SK-N-DZ (cell line): ENCODE measurements at places on chromosomes 16 and 17.
A peak's percentile ranks its signal among the peaks of the same experiment; 100 is the strongest.

- DNase-seq, result no peak
Observed at GRCh38 chr16:29714972-29715371, 30.8 kb downstream of the C16orf54 start.

DNA sequence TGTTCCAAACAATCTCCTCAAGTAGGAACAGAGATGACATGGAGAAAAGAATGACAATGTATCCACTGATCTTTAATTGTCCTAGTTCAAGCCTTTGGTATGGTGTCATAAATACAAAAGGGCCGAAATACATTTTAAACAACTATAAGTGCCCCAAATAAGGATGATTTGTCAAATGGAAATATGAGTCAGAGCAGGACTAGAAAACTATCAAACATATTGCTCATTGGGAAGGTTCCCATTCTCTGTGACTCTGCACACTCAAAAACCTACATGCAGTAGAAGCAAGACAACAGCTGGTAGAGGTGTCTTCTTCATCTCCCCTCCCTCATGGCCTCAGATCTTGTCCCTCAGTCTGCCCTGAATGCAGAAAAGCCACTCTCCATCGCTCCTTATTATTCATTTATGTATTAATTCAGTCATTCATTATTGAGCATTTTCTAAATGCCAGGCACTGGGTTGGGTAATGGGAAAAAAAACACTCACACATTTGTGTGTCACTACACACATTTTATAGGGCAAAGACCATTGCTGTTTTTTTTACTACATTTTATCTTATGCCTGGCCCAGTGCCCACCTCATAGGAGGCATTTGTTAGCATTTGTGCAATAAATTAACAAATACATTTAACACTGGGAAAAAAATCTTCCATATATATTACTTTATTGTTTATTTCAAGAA lies 10.1 kb downstream of the CA10 start:
- DNase-seq, result no peak

- peak; percentile 84 for DNase-seq
Observed at GRCh38 chr17:72373910-72374741, 253.3 kb downstream of the SOX9 start.

DNA sequence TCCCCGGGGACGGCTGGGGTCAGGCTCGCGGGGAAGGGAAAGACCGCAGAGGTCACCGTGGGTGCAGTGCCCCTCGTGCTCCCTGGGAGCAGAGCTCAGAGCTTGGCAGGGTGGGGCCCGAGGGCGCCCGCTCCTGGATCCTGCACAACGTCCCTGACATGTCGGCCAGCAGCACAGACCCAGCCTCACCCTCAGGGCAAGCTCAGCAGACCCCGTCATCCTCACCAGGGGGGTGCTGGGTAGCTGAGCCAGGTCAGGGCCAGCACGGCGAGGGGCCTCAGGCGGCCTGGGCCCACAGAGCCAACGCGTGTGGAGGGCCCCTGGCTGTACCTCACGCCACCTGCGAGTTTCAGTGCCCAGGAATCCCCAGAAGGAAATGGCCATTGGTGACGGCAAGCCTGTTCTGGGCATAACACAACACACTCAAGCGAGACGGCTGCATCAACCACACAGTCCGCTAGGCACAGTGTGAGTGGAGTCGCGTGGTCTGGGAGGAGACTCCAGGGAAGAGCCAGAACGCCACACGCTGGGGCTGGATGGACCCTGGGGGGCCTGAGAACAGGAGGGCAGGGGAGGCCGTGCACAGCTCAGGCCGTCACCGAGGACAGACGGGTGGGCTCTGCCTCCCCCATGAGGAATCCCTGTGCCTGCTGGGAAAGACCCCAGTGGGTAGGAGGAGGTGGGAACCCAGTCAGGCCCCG lies 60.3 kb downstream of the ZNF778 start:
- DNase-seq, result no peak

DNA sequence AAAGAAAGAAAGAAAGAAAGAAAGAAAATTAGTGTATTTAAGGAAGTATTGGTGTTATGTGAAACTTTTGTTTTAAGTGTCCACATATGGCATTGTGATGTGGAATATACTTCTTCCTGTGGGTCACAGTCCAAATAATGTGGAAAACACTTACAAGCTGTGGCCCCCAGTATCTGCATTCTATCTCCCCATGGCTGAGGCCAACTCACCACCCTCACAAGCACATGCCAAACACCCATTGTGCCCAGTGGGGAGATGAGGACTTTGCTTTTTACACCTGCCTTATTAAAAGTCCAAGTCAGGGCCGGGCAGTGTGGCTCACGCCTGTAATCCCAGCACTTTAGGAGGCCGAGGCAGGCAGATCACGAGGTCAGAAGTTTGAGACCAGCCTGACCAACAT lies 4.0 kb upstream of the P2RX5 start:
- no peak for DNase-seq

DNA sequence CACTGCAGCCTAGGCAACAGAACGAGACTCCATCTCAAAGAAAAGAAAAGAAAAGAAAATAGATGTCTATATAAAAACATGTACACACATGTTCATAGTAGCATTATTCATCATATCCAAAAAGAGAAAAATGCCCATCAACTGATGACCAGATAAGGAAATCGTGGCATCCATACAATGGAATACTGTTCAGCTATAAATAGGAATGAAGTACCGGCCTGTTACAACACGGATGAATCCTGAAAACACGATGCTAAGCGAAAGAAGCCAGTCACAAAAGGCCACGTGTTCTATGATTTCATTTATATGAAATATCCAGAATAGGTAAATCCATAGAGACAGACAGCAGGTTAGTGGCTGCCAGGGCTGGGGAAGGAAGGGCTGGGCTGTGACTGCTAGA lies 65.8 kb downstream of the TBC1D16 start:
- no peak for DNase-seq

- DNase-seq, result no peak
Observed at GRCh38 chr16:11759163-11759834, 16.6 kb upstream of the TXNDC11 start.

GRCh38 chr17:44623070-44623725 lies 33.1 kb upstream of the MEIOC start:
- DNase-seq, result peak; percentile 36

GRCh38 chr17:58330538-58330996 lies 2.0 kb upstream of the TSPOAP1 start:
- DNase-seq, result no peak

GRCh38 chr17:79842656-79843473 lies 3.6 kb upstream of the CBX4 start:
- DNase-seq, result no peak

DNA sequence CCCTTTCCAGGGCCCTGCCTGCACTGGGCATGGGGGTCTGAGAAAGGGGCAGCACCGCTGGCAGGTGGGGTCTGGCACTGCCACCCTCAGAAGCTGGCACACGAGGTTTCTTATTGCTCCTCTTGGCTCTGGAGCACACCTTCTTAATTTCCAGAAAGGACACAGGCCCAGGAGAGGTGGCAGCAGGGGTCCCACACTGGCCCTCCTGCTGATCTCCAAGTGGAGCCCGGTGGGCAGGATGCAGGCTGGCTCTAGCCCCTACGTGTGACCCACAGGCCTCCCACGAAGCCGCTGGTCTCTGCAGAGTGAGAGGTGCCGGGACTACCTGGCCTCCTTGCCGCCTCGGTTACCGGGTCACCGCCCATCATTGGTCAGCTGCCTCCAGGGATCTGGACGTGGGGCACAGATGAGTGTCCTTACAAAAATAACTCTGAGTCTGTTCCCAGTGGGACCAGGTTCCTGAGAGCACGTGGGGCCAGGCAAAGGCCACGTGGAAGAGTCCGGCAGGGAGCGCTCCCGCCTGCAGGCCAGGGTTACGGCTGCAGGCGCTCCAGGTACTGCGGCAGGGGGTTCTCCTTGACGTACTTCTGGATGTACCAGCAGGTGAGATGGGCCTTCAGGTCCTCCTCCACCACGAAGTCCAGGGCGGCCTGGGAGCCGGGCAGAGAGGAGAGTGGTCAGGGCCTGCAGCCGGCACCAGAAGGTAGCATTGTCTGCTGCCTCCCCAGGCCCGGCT lies 10.3 kb downstream of the NATD1 start:
- DNase-seq, result no peak

GRCh38 chr17:55663400-55663799 lies 59.3 kb downstream of the TMEM100 start:
- DNase-seq, result no peak

DNA sequence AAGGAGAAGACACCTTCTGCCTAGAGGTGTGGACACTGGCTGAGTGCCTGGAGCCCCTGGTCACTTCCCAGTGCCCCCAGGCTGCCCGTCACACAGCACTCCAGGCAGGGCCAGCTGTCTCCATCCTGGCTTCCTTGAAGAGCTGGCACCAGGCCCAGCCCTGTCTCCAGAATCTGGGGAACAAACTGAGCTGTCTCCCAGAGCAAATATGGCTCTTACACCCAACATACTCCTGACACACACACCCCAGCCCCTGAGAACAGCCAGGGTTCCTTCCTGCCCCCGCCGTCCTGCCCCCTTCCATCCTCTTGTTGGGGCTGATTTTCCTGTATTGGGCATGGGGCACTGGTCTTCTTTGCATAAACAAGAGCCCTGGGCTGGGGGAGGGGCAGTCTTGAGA lies 9.1 kb downstream of the NHERF1 start:
- DNase-seq, result no peak

- DNase-seq, result peak; percentile 87
Observed at GRCh38 chr17:44779211-44780025, 20.6 kb downstream of the ADAM11 start.

DNA sequence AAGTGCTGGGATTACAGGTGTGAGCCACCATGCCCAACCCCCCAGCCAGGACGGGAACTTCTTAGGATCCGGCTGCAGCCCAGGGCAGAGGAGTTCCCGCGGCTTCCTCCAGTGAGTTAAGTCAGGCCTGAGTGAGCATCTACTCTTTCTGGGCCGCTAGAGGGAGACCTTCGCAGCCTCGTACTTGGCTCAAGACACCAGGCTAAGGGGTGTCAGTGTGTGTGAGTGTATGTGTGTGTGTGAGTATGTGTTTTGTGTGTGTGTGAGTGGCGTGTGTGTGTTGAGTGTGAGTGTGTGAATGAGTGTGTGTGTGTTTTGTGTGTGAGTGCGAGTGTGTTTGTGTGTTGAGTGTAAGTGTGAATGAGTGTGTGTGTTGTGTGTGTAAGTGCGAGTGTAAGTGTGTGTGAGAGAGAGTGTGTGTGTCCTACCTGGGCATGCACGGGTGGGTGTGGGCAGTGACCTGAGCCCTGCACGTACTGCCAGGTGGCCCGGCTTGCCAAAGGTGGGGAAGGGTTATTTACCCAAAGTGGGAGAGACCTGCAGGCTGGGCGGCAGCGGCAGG lies 58.5 kb downstream of the TMEM235 start:
- DNase-seq, result peak; percentile 83

DNA sequence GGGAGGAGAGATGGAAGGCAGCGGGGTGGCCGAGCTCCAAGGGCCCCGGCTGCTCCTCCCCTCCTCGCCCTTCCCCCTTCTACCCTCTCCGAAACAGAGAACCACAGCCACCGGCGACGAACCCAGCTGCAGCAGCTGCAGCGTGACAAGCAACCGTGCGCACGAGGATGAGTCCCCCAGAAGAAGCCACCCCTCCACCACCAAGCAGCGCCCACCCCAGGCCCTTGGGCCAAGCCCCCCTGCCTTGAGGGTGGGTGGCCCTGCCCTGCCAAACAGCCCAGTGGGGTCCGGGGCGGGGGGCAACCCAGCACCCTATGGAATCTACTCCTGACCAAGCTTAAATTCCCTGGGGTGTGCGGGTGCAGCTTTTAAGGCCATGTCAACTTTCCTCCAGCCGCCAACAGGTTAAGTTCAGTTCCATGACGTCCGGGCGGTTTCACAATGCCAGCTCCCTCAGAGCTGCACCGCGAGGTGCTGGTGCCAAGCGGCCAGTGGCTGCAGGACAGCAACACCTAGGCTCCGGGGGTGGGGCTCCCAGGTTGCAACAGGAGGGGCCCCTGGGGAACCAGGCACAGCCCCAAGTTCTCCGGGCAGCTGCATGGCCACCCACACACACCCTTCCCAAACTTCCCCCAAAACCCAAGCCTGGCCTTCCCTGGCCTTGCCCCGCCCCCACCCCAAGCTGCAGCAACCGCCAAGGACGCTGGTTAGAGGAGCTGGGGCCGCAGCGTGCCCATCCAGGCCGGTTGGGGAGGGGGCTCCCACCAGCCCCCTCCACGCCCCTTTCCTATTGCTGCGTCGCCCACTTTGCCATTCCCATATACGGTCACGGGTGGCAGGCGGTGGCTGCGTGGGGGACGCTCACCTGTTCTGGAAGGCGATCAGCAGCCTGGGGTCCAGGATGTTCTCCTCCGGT lies 2.0 kb downstream of the CBX4 start:
- no peak for DNase-seq
